ENCODE measurements at places on chromosomes 13 and 19.

DNA sequence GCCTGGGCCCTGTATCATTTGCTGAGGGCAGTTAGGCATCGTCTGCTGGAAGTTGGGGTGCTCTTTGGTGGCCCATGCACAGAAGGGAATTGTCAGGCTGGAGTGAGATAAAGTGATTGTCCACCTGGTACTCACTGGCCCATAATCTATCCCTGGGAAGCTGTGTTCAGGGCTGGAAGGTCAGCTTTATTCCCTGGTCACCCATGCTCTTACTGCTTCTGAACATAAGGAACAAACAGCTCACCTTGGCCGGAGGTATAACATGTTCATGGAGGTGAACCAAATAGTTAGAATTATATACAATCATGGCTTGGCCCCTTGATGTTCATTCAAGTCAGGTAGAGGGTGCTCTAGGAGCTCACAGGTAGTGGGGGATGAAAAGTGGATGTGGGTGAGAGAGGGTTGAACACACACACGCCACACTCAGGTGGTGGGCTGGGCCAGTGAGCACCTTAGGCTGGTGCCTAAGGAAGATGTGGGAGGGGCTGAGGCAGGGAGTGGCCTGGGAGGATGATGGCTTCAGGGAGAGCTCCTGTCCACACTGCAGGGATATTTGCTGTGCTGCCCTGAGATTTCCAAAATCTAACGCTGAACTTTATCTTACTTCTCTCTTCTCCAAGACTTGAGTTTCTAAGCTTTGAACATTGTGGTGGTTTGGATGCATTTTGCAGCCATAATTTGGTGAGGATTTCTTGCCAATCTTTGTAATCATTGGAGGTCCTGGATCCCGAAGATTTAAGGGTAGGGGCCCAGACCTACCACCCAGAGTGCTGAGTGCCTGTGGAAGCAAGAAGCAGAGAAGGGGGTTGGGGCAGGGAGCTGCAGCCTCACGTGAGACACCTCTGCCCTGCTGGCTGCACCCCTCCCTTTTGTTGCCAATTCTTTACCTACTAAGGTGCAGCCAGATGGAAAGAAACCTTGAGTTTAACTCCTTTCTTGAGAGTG lies 420.6 kb downstream of the ZNF536 start:
- no peak for DNase-seq

DNA sequence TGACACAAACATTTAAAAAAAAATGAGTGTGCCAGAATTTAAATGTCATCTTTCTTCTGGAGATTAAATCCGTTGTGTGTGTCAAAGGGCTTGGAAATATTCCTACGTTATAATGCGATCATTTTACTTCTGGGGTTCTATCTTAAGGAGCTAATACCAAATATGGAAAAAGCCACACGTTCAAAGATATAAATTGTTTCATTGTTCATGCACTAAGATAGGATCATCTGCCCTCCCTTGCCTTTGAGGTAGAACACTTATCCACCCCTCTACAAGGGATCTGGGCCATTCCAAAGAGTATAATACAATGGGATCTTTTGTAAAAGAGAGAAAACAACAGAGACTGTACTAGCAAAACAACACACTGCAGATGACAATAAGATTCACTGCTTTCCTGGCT lies 64.9 kb downstream of the ANKRD10 start:
- no peak for DNase-seq

GRCh38 chr13:79295906-79296706 lies 109.9 kb downstream of the RBM26 start:
- no peak for DNase-seq

DNA sequence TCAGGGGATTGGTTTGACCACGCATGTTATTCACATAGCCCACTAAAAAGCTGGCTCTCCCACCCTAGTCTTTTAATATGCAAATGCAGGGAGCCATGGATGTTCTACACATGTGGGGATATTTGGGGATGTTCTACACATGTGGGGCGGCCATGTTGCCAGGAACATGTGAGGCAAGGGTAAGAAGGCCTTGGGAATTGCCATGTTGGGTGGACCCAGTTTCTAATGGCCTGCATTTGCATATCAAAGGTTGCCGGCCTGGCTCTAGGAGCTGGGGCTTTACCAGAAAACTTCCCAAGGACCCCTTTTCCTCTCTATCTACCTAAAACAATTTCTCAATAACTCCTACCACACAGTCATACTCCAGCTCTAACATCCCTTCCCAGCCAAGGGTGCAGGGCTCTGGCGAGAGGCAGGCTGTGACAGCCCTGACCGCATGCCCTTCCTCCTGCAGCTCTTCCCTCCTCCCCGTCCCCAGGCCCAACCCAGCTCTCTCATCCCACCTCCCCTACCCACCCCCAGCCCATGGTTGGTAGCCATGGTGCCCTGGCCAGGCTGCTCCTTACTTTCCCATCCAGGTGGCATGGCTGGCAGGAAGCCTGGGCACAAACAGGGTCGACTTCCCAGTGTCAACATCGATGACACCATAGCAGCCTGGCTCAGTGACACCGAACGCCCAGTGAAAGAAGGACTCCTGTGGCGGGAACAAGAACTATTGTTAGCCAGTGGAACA lies 11.0 kb downstream of the PEPD start:
- DNase-seq: no peak

GRCh38 chr13:44352202-44352601 lies 21.4 kb upstream of the SERP2 start:
- DNase-seq: no peak

DNA sequence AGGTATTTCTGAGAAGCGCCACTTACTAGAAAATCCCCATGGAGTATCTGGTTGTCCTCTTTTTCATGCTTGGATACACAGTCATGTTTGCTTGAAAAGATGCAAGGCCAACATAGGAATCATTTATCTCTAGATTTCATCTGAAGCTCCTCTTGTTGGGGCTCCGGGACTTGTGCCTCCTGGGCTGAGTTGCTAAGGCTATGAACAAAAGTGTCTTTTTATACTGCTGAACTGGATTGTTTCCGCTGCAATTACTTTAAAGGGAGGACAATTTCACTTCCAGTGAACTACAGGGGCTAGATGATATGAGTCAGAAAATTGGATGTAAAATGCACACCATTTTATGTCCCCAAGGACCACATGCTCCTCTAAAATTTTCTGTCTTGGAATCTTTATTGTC lies 114.1 kb downstream of the TNFSF13B start:
- DNase-seq: no peak
